Left ventricle myocardium superior (tissue), 1 donor: ENCODE measurements at places on chromosomes 13 and 19. TPM values are rescaled to one million over a fixed set of nuclear protein-coding genes. Genes with fewer than 3 reads are reported as not detected.

GRCh38 chr19:38360839-38361631 lies 13.3 kb upstream of the PSMD8 start:
- no peak for DNase-seq

DNA sequence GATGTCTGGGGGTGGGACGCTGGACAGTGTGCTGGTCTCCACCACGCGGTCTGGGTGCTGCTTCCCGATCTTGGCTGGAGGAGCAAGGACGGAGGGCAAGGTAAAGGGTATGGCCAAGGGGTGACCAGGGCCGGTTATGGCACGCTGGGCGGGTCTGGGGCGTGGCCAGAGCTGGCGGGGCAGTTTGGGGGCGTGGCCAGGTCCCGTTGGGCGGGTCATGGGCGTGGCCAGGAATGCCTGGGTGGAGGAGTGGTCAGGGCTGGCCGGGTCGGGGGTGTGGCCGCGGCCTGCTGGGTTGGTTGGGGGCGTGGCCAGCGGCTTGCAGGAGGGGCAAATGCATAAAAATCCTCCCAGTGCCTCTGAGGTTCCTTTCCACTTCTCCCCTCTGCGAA lies 19.2 kb downstream of the GPX4 start:
- DNase-seq: peak; percentile 66

Gene ZNF66
- 1.5 TPM for total RNA-seq

Gene CGB3
- not detected for total RNA-seq

GRCh38 chr13:102399791-102400674 lies 1.8 kb downstream of the FGF14 start:
- peak; percentile 41 for DNase-seq

DNA sequence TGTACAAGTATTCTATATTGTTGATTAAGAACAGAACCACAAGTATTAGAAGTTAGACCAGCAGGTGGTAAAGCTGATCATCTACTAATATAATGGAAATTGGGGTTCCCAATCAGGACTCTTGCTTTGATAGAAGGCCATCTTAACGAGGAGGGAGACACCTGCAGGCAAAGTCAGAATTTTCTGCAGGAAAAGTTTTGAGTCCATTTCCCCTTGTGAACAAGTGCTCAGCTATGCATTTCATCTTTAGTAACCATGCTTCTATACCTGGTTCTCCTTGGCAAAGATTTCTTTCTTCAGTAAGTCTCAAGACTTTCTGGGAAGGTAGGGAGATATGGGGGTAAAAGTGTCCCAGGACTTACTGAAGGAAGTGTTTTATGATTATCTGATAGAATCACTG lies 36.1 kb upstream of the USPL1 start:
- DNase-seq: no peak

Gene AP2A1
- total RNA-seq: 73.1 TPM

DNA sequence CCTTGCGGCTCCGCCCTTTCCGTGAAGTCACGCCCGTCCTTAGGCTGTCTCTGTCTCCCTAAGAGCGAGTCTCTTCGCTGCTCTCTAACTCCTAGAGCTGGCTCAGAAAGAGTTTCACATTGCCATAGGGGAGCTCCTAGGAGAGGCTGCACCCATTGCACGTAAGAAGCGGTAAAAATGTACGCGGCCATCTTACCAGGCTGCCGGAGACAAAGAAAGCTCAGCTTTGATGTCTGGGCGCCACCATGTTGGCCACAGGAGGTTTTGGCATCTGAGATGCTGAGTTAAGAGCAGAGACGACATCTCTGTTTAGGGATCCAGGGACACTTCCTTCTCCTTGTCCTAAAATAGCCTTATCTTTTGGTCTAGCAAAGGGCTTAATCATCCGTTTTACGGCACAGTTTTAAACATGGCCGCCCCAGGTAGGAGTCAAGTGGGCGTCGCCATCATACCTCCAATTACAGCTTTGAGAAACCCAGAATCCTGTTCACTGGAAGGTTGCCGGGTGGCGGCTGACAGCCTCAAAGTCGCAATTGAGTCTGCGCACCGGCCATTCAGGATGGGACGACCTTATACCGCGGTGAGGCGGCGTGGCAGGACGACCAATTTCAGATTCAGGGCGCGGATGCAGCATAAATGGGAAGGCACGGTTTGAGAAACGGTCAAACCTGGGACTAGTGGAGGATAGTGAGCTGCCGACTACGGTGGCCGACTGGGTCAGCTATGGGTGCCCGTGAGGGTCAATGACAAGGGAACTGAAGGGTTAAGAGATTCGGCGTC lies at the start of gene ZNF793:
ZNF793 (plus strand) TSS at position 553 of the 780 bp plus-strand sequence. CDS start 16,501 bp downstream, outside the sequence.
- DNase-seq: peak; percentile 86

DNA sequence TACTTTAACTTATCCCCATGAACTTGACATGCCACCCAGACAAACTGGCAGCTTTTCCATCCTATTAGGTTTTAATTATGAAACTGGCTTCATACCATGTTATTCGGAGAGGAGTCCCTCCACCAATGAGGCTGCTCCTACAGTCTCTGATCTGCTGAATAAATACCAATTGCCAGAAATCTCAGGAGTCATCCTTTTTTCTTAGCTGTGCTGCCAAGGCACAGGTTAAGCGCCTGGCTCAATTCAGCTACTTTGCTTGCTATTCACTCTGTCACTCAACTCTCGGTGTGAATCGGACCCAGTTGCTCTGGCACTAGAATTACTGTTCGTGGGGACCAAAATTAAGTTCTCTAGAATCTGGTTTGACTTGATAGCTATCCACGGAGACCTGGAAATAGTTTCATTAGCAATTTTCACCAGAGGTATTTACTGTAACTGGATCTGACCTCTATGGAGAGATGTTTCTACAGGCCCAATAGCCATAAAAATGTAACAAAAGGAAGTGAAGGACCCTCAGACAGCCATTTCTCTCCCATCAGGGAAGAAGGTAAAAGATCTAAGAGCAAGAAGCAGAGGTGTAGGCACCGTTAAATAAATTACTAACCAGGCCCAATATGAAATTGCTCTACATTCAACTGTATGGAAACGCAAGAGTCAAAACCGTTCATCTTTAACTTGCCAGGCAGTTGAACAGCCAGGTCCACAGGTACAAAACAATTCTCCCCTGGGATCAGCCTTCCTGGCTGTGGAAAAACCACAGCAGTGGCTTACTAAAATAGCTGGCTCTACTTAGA lies 5.4 kb downstream of the ZC3H4 start:
- DNase-seq: no peak

- no peak for DNase-seq
These were observed 475.5 kb downstream of the TSHZ3 start for GRCh38 chr19:30873691-30874090.
